Muscle of back (tissue), 13 donors: ENCODE measurements at places on chromosomes 16 and 17.
A peak's percentile ranks its signal among the peaks of the same experiment; 100 is the strongest.

DNA sequence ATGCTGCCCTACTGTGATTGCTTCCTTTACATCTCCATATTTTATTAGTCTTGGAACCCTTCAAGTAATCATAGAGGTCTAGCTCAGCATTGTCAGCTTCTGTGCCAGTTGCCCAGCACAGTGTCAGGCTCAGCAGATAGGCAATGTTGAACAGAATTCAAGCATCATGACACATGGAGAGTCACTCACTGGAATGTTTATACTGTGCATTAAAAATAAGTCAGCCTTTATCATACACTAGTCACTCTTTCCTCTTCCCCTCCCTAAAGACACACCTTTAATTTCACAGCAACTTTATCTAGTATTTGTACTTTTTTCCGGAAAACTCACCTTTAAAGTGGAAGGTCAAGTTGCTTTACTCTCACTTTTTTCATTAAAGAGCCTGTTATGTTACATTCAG, 253.8 kb upstream of the CDH11 start:
- DNase-seq = peak; percentile 9

GRCh38 chr17:49469831-49470810, 25.0 kb upstream of the NGFR start:
- no peak for DNase-seq

DNA sequence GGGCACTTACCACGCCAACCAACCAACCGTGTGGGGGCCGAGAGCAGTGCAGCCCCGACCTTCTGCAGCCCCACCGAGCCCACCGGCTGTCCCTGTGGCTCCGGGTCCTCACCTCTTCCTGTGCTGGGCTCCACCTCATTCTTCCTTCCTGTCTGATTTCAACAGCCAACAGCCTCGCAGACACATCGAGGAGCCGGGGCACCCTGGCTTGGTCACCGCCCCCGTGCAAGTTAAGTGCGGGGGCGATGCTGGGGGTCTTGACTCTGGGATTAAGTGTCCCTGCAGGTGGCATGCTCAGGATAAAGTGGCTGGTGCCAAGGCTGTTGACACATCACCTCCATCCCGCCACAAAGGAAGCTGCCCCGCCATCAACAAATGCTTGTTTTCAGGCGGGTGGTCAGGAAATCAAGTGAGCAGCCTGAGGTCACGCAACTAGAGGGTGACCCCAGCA, at the start of gene NLRC3:
NLRC3 (minus strand) TSS at position 102 of the 451 bp plus-strand sequence. CDS start 12,367 bp downstream, outside the sequence.
- DNase-seq = no peak

GRCh38 chr17:35087731-35088355, 24.3 kb upstream of the RFFL start:
- DNase-seq = no peak

- peak; percentile 96 for DNase-seq
Observed at GRCh38 chr17:8186787-8187516, 3.0 kb downstream of the BORCS6 start.

DNA sequence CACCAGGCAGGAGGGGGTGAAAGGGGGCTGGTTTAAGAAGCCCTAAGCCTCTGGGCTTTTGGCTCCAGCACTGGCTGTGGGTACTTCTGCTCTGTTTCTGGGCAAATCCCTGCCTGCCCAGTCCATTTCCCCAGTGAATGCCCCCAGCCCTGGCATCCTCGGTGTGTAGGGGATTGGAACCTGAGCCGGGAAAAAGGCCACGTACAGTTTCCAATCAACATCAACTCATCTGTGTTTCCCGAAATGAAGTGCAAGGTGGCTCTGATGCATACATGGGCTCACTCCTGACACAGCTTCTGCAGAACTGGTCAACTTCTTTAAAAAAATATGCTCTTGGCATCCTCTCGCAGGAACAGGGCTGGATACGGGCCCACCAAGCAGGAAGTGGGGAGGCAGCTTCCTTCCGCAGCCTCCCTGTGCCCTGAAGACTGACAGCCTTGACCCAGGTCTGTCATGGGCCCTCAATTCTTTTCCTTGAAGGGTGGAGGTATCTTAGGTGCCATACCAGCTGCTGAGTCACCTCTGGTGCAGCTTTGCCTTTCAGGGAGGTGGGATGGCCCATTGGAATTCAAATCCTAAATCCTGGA, 73.3 kb downstream of the N4BP1 start:
- no peak for DNase-seq

DNA sequence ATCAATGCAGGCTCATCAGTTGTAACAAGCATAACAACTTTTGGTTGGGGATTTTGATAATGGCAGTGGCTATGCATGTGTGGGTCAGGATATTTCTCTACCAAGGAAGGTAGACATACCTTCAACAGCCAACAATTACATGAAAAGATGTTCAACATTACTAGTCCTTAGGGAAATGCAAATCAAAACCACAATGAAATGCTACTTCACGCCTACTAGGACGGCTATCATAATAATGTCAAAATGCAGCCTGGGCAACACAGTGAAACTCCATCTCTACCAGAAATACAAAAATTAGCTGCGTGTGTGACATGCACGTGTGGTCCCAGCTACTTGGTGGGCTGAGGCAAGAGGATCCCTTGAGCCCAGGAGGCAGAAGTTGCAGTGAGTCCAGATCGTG, 7.3 kb upstream of the SLC5A10 start:
- no peak for DNase-seq

DNA sequence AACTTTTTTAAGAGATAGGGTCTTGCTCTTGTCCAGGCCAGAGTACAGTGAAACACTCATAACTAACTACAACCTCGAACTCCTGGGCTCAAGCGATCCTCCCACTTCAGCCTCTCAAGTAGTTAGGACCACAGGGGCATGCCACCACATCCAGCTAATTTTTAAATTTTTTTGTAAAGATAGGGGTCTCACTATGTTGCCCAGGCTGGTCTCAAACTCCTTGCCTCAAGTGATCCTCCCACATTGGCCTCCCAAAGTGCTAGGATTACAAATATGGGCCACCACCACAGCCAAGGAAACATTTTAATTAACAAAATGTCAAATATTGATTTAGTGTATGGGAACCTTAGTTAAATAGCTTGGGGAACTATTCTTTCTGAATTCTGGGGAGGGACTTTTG, 2.8 kb upstream of the DYNC1LI2 start:
- no peak for DNase-seq

DNA sequence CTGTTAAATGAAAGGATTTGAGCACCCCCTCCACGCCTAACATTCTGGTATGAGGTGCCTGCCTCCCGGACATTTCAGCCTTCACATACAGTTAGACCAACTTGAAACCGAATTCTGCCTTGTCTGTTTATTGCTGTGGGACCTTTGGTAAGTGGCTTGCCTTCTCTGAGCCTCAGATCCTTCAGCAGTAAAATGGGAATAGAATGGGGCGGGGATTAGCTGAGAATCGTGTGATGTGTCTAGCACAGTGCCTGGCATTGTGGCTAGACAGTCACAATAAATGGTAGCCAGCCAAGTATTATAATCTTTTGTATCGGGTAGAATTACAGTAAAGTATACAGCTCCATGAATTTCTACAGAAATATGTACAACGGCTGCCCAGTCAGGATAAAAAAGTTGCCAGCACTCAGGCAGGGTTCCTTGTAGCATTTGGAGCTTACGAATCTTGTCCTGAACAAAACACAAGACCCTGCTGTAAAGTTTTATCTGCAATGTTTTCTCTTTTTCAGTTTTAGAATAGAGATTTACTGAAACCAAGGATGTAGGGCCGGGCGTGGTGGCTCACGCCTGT, 786 bp downstream of the TMC7 start:
- DNase-seq = no peak

DNA sequence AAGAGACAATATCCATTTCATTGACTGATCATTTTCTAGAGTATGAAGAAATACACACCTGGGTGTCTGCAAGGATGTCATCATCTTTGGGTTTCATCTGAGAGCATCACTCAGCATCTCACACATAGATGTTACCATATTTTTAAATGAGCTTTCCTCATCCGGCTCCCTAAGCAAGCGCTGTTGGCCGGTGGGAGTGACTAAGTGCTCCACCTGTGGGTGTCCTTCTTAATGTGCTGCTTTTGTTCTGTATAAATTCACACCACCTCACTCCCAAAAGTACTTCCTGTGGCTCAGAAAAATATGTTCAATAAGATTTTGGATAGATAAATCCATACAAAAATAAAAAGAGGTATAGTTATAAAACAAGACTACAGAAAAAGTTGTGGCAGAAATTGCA, 7.4 kb downstream of the SSTR2 start:
- no peak for DNase-seq

- DNase-seq = no peak
Observed at GRCh38 chr17:43901861-43902589, 5.3 kb downstream of the MPP2 start.

DNA sequence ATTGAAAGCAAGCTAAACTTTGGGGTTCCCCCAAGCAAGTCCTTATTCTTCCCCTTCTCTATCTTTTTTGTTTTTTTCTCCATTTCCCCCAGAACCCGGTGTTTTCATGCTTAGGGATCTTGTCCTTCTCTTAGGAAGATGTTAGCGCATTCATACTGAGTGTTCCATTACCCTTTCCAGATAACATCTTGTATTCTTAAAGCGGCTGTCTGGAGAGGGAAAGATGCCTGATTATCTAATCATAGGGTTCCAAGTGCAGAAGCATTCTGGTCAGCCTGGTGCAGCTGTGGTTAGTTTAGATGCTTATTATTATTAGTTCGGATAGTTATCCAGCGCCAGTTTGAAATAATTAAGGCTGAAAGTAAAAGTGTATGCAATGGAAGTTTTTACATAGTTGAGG, 2.0 kb downstream of the TOM1L1 start:
- DNase-seq = peak; percentile 5

DNA sequence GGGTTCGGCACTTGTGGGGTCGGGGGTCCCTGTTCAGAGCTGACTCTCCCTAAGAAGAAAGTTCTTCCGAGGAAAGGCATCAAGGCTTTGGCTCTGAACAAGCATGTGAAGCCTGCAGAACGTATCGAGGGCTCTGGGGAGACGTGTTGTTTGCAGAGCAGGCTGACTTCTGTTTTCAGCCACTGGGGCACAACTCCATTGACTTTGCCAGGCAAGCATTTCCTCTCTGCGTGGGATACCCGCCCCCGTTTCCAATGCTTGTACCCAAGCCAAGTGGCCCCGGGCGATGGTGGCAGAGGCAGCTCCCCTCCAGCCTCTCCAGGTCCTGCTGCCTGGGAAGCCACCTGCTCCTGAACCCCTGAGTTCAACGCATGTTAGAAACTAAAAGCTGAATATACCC, 255.7 kb downstream of the RBFOX3 start:
- DNase-seq = no peak

GRCh38 chr16:1481906-1482835, 6.6 kb downstream of the PTX4 start:
- DNase-seq = no peak

DNA sequence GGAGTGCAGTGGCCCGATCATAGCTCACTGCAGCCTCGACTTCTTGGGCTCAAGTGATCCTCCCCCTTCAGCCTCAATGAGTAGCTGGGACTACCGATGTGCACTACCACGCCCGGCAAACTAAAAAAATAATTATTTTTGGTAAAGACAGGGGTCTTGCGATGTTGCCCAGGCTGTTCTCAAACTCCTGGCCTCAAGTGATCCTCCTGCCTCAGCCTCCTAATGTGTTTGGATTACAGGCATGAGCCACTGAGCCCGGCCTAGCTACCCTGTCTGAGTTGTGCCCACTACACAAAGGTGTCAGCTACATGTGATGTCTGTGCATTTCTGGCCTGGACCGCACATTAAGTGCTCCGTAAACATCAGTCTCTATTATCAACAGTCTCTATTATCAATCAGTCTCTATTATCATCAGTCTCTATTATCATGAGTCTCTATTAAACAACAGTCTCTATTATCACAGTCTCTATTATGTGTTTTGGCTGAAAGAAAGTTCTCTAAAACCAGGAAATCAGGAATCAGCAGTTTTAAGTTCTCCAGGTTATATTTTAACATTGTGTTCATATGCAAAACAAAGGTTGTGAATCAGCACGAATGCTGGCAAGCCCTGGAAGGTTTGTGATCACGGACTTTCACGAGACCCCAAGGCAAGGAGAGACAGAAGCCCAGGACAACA, 721 bp upstream of the WWOX start:
- no peak for DNase-seq

DNA sequence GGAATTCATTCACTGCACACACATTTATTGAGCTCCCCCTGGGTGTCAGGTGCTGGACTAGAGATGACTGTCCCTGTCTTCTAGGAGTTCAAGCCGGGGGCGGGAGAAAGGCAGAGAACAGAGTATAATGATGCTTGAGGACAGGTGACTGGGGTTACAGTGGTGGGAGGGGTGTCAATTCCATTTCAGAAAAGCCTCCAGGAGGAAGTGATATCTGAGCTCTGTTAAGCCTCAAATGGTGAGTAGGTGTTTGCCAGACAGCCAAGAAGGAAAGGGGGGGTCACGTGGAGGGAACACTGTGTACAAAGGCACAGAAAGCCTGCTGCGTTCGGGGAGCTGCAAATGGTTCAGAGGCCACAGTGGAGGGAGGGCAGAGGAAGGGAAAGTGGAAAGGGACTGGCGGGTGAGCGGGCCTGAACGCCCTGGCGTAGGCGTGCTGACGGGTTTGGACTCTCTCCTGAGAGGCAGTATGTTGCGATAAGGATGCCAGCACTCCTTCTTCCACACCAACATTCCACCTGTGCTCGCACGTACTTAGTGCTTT, 9.7 kb upstream of the NXPH3 start:
- no peak for DNase-seq

GRCh38 chr16:21650521-21650920, 1.9 kb downstream of the IGSF6 start:
- no peak for DNase-seq

DNA sequence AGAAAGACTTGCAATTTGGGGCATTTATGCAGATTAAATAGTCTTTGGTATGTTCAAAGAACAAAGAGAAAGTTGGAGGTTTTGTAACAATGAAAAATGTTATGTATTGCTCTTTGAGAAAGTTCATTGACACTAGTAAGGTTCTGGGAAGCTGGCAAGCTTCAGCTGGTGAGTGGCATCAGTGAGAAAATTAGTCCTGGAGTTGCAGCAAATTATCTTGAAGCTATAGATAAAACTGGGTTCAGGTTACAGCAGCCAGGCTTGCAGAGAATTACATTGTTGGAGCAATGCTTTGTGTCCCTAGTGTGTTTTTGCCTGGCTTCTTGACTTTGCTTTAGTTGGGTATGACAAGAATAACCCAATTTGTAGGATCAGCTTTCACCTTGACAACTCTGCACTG, 221.2 kb downstream of the CDH13 start:
- DNase-seq = no peak

- DNase-seq = no peak
Observed at GRCh38 chr17:80095038-80095843, 6.1 kb upstream of the GAA start.
